Activated CD4-positive, alpha-beta T cell treated with anti-CD3 and anti-CD28 coated beads, Interleukin-2, amount 10 ng/mL, durations not matched to agents 7 days and 5 days (primary cell): ENCODE measurements at places on chromosomes 3 and 15. TPM values are rescaled to one million over a fixed set of nuclear protein-coding genes. Genes with fewer than 3 reads are reported as not detected.
A peak's percentile ranks its signal among the peaks of the same experiment; 100 is the strongest.

The MME gene
- total RNA-seq = not detected

The DNAH12 gene
- 0.10 TPM for total RNA-seq

The TGM4 gene
- total RNA-seq = not detected

The PLA1A gene
- total RNA-seq = not detected

The VILL gene
- 23.0 TPM for total RNA-seq

The CHMP2B gene
- 24.1 TPM for total RNA-seq

DNA sequence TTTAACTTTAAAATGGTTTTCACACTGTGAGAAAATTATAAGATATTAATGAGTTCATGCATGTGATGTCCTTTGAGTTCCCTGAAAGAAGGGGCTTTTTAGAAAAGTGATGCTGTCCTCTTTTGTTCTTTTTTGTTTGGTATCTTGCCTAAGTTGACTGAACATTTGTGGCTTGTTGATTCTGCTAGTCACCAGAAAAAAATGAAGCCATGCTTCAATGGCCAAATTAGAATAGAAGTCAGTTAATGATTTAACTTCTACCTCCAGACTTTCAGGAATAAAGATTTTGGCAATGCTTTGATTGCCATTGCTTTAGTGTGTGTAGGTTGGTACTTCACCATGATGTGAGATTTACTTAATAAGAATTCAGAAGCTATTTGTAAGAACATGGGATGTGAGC lies 260.6 kb upstream of the NECTIN3 start:
- no peak overlapping the region for H3K27ac ChIP-seq
- peaks cover 19% of the 10 kb centered on the region for H3K4me1 ChIP-seq
- H3K4me3 ChIP-seq = no peak overlapping the region
- no peaks in the 10 kb centered on the region for H3K36me3 ChIP-seq
- H3K27me3 ChIP-seq = peaks cover 21% of the 10 kb centered on the region

GRCh38 chr15:73227433-73228056 lies 141.2 kb downstream of the HCN4 start:
- peaks cover 9% of the 10 kb centered on the region for H3K4me1 ChIP-seq
- no peak overlapping the region for H3K27ac ChIP-seq
- H3K27me3 ChIP-seq = peaks cover 7% of the 10 kb centered on the region

GRCh38 chr3:16533928-16534574 lies 20.6 kb upstream of the RFTN1 start:
- H3K36me3 ChIP-seq = no peaks in the 10 kb centered on the region
- DNase-seq = no peak

GRCh38 chr15:42493679-42494078 lies 1.8 kb upstream of the SNAP23 start:
- H3K36me3 ChIP-seq = peaks cover 7% of the 10 kb centered on the region
- H3K4me3 ChIP-seq = peak overlapping the region; percentile 3
- no peaks in the 10 kb centered on the region for H3K27me3 ChIP-seq

GRCh38 chr3:194879126-194879877 lies 193.6 kb downstream of the FAM43A start:
- DNase-seq = no peak
- peaks cover 14% of the 10 kb centered on the region for H3K4me1 ChIP-seq
- no peak overlapping the region for H3K27ac ChIP-seq
- H3K4me3 ChIP-seq = no peak overlapping the region

DNA sequence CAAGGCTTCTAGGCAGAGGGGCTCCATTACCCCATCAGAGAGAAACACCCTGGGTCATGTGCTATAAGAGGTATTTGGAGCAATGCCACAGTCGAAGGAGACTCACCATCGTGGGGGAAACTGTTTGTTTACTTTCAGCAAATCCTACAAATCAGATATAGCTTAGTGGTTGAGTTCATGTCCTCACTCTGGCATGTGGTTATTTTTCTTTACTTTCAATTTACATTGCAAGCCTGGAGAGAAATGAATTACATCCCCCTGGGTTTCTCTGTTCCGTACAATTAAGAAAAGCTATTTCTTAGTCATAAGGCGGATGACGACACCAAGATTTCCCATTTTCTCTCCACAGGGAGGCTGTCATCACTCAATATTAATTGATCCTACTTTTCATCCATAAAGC lies 36.9 kb downstream of the RFTN1 start:
- DNase-seq = peak; percentile 16
- no peak overlapping the region for H3K4me3 ChIP-seq
- no peaks in the 10 kb centered on the region for H3K27me3 ChIP-seq
- H3K27ac ChIP-seq = peak overlapping the region; percentile 10
- peaks cover 57% of the 10 kb centered on the region for H3K4me1 ChIP-seq

GRCh38 chr3:51375571-51375970 lies 9.5 kb upstream of the MANF start:
- no peaks in the 10 kb centered on the region for H3K36me3 ChIP-seq
- no peak overlapping the region for H3K4me3 ChIP-seq
- H3K27me3 ChIP-seq = no peaks in the 10 kb centered on the region
- no peak for DNase-seq
- peaks cover 12% of the 10 kb centered on the region for H3K4me1 ChIP-seq

GRCh38 chr15:29633971-29634370 lies 188.3 kb downstream of the TJP1 start:
- DNase-seq = no peak
- no peaks in the 10 kb centered on the region for H3K4me1 ChIP-seq
- H3K4me3 ChIP-seq = no peak overlapping the region
- no peaks in the 10 kb centered on the region for H3K27me3 ChIP-seq
- no peaks in the 10 kb centered on the region for H3K36me3 ChIP-seq

DNA sequence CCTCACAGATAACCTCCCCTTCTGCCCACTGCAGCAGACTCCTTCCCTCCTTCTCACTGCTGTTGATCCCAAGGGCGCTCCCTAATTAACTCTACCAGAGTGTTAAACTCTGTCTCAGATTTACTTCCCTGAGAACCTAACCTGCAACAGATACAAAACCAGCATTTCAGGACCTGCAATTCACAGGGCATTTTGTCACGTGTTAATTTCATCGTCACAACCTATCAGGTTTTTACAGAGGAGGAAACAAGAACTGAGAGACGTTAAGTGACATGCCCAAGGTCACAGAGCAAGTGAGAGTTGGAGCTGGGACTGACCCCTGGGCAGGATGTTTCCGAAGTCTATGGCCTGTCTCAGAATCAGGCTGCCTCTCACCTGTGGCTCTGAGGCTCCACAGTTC lies 223.9 kb downstream of the UACA start:
- peaks cover 22% of the 10 kb centered on the region for H3K27me3 ChIP-seq
- H3K27ac ChIP-seq = no peak overlapping the region
- DNase-seq = no peak

GRCh38 chr3:113485161-113485609 lies 29.8 kb downstream of the SPICE1 start:
- H3K4me1 ChIP-seq = peaks cover 15% of the 10 kb centered on the region
- H3K27me3 ChIP-seq = no peaks in the 10 kb centered on the region
- peak overlapping the region; percentile 81 for H3K27ac ChIP-seq
- peaks cover 11% of the 10 kb centered on the region for H3K36me3 ChIP-seq
- DNase-seq = peak; percentile 46
- H3K4me3 ChIP-seq = no peak overlapping the region

DNA sequence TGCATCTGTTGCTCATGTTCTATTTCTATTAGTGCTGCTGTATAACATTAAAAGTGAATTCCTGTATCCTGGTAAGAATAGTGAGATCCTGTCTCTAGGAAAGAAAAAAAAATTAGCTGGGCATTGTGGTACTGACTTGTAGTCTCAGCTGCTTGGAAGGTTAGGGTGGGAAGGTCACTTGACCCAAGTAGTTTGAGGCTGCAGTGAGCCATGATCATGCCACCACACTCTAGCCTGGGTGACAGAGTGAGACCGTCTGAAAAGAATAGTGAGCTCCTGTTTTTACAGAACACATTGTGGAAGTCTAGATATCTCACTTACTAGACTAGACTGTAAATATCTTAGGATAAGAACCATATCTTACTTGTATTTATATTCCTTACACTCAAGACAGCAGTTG lies 4.6 kb downstream of the ATP11B start:
- no peak overlapping the region for H3K27ac ChIP-seq
- no peak for DNase-seq
- peaks cover 33% of the 10 kb centered on the region for H3K36me3 ChIP-seq
- H3K4me1 ChIP-seq = peaks cover 35% of the 10 kb centered on the region
- no peaks in the 10 kb centered on the region for H3K27me3 ChIP-seq

DNA sequence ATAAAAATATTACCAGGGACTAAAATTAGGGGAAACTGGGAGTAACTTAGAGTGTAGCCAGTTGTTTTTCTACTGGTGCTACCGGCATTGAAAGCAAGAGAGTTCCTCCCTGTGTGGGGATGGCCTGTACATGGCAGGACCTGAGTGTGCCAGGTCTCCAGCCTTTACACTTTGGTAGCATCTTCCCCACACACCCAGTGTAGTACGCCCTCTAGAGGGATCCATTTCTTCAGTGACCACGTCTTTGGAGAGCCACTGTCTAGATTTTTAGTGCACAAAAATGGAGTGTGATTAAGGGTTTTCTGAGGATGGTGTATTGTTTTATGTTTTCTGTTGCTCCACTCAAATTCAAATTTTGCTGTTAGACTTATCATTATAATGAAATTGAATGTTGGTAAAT lies 507.0 kb upstream of the TPRG1 start:
- no peak for DNase-seq
- no peaks in the 10 kb centered on the region for H3K4me1 ChIP-seq
- H3K36me3 ChIP-seq = no peaks in the 10 kb centered on the region
- no peak overlapping the region for H3K4me3 ChIP-seq
- no peak overlapping the region for H3K27ac ChIP-seq
- no peaks in the 10 kb centered on the region for H3K27me3 ChIP-seq

- H3K27me3 ChIP-seq = no peaks in the 10 kb centered on the region
- DNase-seq = no peak
- H3K36me3 ChIP-seq = peaks cover 31% of the 10 kb centered on the region
- no peaks in the 10 kb centered on the region for H3K4me1 ChIP-seq
- H3K4me3 ChIP-seq = no peak overlapping the region
- H3K27ac ChIP-seq = no peak overlapping the region
Measured at GRCh38 chr15:50227076-50227475, 38.5 kb downstream of the HDC start.

DNA sequence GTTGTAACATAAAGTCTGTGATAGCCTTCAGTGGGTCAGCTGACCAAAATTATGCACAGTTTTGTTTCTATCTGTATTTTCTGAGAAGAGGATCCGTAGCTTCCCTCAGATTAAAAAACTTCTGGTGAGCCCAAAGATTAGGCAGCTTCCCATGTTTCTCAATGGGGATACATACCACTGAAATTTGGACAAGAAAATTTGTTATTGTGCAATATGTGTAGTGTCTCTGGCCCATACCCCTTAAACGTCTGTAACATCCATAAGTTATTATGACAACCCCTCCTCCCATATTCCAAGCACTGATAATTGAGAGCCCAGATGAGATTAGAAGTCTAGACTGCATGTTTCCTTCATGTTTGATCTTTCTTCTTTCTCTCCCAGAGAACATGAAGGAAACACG lies 1.9 kb upstream of the MITF start:
- no peak overlapping the region for H3K4me3 ChIP-seq
- no peak for DNase-seq
- H3K4me1 ChIP-seq = peaks cover 8% of the 10 kb centered on the region
- H3K27ac ChIP-seq = no peak overlapping the region
- H3K27me3 ChIP-seq = peaks cover 59% of the 10 kb centered on the region

DNA sequence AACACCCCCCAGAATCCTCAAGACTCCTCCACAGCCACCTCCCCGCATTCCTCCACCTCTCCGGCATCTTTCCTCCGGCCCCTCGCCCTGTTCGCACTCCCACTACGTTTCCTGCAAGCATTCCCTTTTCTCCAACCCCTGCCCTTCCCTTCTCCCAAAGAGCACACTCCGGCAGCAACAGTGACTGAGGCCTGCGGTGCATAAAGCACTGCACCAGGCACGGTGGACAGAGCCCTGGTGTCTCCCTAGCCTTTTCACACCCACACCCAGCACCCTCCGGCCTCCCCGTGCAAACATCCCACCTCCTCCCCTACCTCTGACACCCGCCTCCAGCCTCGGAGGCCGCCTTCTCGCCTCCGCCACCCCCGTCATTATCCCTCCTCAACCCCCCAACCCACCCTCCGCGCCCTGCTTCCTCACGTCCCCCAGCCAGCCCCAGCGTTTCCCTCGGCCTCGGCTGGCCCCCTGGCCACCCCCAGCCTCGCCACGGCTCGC lies 577 bp downstream of the ZNF148 start:
- peak overlapping the region; percentile 82 for H3K27ac ChIP-seq
- H3K4me3 ChIP-seq = peak overlapping the region; percentile 95
- H3K4me1 ChIP-seq = peaks cover 39% of the 10 kb centered on the region
- DNase-seq = peak; percentile 19

DNA sequence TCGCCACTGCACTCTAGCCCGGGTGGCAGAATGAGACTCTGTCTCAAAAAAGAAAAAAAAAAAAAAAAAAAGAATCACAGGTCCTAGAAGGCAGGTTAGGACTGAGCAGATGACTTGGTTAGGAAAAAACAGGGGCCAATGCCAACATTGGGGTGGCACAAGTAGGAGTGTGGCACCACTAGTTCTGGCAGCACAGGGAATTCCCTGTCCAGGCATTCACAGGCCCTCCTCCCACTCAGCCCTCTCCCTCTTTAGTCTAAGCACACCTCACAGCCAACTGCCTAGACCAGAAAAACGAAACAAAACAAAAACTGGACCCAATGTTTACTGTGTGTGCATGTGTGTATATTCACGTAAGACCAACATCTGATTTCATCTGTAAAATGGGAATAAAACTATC lies 10.5 kb downstream of the THOC7 start:
- DNase-seq = no peak
- H3K4me1 ChIP-seq = peaks cover 11% of the 10 kb centered on the region
- peaks cover 26% of the 10 kb centered on the region for H3K36me3 ChIP-seq
- no peaks in the 10 kb centered on the region for H3K27me3 ChIP-seq
- no peak overlapping the region for H3K27ac ChIP-seq
- no peak overlapping the region for H3K4me3 ChIP-seq

DNA sequence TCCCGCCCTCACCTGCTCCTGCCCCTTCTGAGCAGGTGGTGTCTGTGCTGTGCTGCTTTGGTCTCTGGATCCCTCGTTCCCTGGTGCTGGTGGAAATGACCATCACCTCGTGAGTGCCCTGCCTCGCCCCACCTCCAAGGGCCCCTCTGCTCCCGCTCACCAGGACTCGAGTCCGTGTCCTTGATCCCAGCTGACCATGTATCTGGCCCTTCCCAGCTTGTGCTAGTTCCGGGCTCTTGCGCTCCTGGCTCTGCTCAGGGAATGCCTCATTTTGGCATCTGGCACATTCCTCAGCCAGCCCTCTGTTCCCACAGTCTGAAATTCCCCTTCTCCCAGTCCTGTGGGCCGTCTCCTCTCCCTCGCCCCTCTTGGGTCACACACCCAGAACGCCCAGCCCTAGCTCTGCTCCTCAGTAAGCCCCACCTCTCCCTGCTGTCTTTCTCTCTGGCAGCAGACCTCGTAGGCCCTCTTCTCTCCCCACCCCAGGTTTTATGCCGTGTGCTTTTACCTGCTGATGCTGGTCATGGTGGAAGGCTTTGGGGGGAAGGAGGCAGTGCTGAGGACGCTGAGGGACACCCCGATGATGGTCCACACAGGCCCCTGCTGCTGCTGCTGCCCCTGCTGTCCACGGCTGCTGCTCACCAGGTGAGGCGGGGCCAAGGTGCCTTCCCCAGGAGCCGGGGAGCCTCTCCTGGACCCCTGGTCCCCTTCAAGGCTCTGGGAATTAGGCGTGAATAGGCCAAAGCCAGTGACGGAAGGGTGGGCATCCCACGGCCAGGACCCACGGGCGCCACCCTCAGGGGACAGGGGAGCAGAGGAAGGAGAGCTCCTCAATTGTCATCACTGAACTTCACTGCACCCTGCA lies 11.5 kb downstream of the SLC51A start:
- H3K27me3 ChIP-seq = peaks cover 4% of the 10 kb centered on the region
- no peaks in the 10 kb centered on the region for H3K4me1 ChIP-seq
- no peak overlapping the region for H3K27ac ChIP-seq
